Activated T-helper 17 cell treated with anti-CD3 and anti-CD28 coated beads, Interleukin-2, amount 50 U/mL, for 72 hours (primary cell): ENCODE measurements at places on chromosomes 3 and 15. TPM values are rescaled to one million over a fixed set of nuclear protein-coding genes. Genes with fewer than 3 reads are reported as not detected.
A peak's percentile ranks its signal among the peaks of the same experiment; 100 is the strongest.

RTP4 gene
- total RNA-seq, result 0.98 TPM

GRCh38 chr15:77036537-77037387, 34.1 kb downstream of the TSPAN3 start:
- ATAC-seq, result no peak

KBTBD13 gene
- total RNA-seq, result not detected

GRCh38 chr3:52524258-52524751, 9.4 kb downstream of the NT5DC2 start:
- ATAC-seq, result no peak

IL17RE gene
- 20.1 TPM for total RNA-seq

GRCh38 chr3:120286465-120286864, 1.4 kb upstream of the GPR156 start:
- ATAC-seq, result no peak

HCN4 gene
- total RNA-seq, result not detected

DNA sequence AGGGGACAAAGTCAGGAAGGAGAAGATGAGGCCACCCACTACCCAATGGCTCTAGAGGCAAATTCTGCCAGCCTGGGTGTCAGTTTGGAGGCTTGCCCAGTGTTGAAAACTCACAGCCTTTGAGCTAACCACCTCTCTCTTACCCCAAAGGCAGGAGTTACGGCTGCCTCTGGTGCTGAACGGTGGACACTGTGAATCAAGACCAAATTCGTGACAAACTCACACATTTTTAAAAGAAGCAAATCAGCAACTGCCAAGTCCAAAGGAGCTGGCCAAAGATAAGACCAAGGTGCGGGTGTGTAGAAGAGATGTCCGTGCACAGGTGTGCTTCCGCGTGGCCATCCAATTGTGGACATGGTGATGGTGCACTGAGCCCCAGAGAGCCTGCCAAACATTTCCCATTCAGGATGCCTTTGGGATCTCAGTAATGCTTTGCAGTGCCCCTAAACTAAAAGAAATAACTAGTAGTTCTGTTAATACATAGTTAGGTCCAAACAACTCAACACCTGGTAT, 74.6 kb downstream of the FAM174B start:
- no peak for ATAC-seq

DNA sequence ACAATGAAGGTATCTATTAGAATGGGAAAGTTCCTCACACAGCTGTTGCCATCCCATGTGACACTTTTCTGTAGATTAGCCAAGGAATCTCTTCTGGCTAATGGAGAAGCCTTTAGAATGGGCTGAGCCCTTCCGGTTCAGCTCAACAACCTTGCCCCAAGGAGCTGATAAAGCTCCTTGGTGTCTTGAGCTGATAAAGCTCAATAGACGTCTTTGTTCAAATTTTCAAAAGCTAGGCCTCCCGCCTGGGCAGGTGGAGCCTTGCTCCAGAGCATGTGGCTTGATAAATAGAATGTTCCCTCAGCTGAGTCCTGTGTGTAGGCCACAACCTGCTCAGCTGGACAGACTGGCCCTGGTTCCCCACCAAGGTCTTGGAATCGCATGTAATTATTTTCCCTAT, 7.2 kb upstream of the BNIP2 start:
- ATAC-seq, result no peak

DNA sequence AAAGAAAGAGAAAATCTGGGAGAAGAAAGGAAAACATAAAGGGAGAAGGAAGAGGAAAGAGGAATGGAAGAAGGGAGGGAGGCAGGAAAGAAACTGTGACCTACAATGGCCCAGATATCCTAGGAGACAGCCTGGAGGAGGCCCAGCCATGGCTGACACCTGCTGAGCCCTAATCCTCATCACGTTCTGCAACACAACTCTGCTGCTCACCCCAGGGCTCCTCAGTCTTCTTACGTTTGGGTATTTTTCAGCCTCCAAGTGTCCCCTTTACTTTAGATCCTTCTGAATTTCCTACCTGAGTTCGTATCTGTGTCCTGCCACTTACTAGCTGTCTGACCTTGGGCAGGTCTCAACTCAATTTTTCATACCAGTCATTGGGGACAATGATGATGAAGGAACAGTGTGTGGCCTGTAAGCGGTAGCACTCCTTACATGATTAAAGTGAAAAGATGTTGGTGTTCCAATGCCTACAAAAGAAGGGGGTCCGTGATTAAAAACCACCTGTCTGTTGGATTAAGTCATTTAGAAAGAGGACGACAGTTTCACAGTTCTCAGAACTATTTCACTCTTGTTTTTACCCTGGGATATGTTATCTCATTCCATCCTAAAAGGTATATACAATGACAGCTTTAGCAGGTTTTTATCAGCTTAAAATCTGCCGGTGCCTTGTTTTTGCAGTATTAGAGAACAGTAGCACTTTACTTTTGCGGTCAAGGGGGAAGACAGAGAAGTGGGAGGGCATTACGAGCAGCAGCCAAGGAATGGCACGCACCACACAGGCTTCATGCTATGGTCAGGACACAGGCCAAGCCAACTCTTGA, 47.4 kb downstream of the CCR4 start:
- ATAC-seq, result peak; percentile 61

DNA sequence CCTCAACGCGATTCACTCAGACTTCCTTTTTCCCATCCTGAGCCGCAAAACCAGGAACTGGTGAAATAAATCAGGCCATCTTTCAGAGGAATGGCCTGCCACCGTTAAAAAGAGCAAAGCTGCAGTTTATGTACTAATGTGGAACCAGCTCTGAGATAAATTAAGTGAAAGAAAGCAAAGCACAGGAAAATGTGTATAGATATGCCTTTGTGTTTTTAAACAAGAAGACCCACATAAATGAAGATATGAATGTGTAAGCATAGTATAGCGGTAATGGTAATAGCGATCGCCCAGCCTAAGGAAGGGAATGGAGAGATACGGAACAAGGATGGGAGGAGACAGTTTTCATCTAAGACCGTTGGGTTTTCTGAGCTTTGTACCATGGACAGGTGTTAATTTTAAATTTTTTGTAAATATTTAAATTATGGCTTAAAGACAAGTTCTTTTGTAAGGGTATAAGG, 30.8 kb upstream of the RPN1 start:
- no peak for ATAC-seq

CLSTN2 gene
- not detected for total RNA-seq

LRRC31 gene
- not detected for total RNA-seq

DNA sequence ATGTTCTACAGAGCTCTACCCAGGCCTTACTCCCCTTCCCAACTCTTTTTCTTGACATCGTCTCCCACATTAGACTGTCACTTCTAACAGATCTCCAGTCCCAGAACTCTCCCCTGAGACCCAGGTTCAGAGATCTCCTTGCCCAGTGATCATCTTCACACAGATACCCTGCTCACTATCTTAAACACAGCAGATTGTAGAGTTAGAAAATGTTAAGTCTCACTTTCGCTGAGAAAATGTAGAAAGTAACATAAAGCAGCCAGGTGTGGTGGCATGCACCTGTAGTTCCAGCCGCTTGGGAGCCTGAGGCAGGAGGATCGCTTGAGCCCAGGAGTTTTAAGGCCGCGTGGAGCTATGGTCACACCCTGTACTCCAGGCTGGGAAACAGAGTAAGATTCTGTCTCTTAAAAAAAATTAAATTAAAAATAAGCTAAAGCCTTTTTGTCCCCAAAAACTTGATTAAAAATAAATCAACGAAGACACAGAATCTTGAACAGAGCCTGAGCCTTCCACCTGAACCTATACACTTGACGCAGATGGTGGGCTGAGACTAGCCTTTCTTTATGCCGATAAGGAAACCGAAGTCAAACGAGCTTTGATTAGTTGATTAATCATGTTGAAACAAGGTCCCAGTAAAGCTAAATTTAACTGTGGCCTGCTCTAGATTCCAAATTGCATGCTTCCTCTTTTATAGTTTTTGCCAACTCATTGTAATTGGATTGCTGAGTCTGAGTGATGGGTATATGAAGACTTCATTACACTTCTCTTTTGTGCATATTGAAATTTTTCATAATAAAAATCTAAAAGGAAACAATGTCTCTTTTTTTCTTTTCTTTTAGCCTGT, 31.3 kb upstream of the BLM start:
- ATAC-seq, result peak; percentile 5

GRCh38 chr3:11465744-11466616, 177.7 kb downstream of the VGLL4 start:
- no peak for ATAC-seq

DNA sequence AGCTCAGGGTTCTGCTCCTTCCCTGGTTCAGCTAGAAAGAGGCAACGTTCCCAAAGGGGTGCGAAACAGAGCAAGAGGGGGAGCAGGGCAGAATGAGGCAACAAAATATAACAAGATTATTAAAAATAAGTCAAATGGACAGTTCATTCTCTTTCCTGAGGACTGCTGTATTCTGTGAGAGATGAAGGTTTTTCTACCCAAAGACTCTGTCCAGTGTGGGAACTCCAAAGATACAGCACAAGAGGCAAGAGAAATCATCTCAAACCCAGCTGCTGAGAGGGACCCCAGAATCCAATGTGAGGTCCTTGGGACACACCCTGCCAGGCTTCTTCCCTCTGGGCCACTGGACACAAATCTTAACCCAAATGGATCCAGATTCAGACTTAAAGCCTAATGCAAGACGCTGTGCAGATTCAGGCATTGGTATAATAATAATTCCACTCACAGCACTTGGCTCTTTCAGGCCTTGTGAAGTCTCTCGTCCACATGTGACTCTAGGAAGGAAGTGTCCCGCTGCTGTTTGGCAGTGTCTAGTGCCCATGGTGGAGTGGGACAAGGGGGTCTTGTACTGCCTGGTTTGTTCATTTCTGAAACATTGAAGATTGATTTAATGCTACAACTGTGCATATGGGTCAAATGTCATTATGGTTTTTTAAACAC, 14.5 kb upstream of the ARHGAP31 start:
- no peak for ATAC-seq

PLA2G4B gene
- 8.3 TPM for total RNA-seq

CMC1 gene
- 20.5 TPM for total RNA-seq

DNA sequence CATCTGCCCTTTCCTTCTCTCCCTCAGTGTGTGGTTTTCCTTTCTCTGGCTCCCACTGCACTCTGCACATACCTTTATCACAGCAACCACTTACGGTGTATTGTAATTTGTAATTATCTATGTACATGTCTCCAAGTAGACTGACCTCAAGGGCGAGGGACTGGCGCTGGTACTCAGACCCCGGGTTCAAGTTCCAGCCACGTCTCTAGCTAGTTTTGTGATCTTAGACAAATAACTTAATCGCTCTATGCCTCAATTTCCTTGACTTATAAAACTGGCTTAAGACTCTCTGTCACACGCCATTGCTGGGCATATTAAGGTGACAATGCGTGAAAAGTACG, 607 bp upstream of the SENP2 start:
- ATAC-seq, result no peak

DNA sequence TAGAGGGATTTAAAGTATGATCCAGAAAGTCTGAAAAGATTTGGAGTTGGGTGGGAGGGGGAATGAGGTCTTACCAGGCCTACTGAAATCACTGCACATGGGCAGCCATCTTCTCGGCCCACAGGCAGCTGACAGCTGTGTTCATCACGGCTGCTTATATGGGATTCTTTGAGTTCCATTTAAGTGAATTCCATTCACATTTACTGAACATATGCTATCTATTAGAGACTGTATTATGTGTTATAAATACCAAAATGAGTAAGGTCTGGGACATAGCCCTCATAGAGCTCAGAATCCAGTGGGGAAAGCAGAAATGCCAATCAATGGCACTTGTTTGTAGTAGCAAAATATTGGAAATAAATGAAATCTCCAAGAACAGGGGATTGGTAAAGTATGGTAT, 91.1 kb downstream of the TRIM42 start:
- ATAC-seq, result no peak

DNA sequence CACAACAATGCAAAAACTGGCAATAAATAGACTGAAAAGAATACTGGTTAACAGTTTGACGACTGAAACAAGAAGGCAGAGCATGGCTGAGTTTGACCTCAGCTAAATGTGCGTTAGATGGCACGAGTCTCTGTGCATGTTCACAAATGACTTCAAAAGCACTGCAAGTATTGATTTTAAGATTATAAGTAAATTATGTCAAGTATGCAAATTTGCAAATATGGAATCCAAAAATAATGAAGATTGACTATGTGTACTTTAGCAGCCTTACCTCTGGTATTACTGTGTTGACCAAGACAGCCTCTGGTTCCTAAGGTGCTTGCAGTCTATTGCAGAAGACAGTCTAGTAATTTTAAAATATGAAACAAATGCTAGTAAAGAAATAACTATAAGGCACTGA, 2.6 kb upstream of the EIF5A2 start:
- no peak for ATAC-seq

DNA sequence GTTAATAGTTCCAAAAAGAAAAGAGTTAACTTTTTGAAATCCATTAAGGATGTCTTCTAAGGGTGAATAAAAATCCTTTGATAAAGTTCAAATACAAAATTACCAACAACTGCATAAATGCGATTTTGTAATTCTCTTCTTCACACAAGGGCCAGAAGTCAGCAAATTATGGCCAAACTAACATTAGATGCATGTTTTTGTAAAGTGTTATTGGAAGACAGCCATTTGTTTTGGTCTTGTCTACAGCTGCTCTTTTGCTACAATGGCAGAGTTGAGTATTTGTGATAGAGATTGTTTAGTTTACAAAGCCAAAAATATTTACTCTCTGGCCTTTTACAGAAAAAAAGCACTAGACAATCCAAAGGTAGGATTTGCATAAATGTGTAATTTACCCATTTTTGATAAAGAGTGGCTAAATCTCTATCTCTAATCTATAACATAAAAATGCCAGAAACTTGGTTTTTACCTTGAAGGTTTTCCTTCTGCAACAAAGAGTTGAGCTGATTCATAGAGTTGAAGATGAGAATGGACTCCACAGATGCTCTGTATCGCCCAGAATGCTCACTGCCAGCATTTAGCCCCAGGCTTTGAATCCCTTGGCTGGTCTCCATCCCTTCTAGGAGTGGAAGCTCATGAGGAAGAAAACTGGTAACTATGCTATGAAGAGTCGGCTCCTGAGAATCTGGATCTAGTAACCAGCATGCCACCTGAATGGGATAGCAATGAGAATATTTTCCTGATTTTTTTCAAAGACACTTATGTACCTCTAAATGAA, 64.5 kb downstream of the POLQ start:
- no peak for ATAC-seq
